Activated CD4-positive, alpha-beta T cell treated with anti-CD3 and anti-CD28 coated beads for 24 hours (primary cell): ENCODE measurements at places on chromosomes 6 and 20.
A peak's percentile ranks its signal among the peaks of the same experiment; 100 is the strongest.

DNA sequence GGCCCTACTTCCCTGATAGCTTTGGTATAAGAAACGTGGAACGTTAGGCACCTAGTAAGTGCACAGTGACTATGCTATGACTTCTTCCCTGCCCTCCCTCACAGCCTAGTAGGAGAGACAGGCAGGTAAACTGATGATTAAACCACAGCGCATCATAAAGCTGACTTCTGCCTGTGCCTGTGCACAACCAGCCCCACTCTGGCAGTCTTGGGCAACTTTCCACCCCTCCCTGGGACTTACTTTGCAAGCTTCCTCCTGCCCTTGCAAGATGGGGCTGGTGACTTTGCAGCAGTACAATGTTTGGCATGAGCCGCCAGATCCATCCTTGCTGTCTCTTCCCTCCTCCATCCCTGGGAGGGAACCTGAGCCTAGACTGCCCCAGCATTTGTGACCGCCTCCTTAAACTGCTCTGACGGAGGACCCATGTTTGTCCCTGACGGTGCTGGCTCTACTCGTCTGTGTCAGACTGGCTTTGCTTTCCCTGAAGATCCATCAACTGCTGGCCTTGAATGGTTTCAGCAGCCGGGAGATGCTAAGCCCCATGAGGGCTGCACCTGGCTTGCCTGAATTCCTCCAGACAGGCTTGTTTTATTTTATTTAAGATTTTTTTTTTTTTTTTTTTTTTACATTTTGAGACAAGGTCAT is 36.1 kb downstream of the EFCAB8 start:
- DNase-seq: no peak

DNA sequence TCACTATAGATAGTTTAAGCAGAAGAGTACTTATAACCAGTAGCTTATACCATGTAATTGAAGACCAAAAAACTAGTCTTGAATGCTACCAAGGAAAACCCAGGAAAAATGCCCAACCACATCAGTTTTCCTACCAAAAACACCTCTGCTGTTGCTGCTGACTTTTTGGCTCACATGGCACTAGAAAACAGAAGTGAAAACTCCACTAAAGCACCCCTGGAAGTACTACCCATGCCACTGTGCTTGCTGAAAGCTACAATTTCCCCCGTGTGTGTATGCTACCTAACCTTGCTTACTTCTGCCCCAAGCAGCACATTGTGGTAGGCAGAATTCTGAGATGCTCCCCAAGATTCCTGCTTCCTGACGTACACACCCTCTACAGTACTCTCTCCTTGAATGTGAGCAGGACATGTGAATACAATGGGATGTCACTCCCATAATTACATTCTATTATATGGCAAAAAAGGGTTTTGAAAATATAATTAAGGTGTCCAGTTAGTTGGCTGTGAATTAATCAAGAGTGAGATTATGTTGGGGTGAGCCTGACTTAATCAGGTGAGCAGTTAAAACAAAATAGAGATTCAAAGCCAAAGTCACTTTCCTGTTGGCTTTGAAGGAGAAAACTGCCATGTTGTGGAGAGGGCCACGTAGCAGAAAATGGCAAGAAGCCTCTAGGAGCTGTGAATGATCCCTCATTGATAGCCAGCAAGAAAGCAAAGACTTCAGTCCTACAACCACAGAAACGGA is 209.8 kb upstream of the MARCKS start:
- DNase-seq: no peak

DNA sequence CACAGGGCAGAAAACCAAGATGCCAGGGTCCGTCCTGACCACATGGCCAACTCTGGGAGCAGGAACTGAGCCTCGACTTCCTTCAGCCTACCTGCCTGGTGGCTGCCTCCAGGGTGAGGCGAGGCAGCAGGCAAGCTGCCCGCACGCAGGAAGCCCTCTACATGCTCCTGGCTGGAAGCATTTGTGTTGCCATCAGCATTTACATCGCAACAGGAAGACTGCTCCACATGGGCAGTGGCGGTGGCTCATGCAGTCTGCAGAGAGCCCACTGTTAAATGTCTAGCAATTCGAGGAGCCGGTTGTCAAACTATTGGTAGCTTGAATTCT is 233.8 kb downstream of the SYNDIG1 start:
- no peak for DNase-seq

GRCh38 chr20:1225783-1226654 is at the start of gene RAD21L1:
TSS of gene RAD21L1 (plus strand) at chr20:1226044. CDS start at chr20:1228454, 2,410 bp downstream.
- peak; percentile 71 for DNase-seq

GRCh38 chr6:140253096-140253495 is 878.6 kb upstream of the CITED2 start:
- DNase-seq: no peak

GRCh38 chr6:141316236-141316635 is 816.5 kb upstream of the GJE1 start:
- DNase-seq: no peak

DNA sequence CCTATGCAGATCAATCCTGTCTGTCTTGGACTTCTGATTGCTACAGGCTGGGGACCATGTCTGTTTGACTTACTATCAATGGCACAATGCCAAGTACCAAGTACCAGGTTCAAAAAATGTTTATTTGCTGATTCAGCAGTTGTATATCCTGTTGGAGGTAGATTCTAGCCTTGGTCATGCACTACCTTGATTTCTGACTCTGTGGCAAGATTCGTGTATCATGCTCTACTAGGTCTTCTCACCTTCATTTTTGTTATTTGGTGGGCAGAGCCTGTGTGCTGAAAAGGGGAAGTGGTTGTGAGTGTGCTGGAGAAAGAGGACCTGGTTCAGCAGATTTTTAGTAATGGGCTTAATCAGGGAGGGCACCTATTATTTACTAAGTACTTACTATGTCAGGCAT is 192.4 kb upstream of the MYLIP start:
- DNase-seq: no peak

- peak; percentile 12 for DNase-seq
Measured at GRCh38 chr20:37990571-37991151, 42.6 kb downstream of the TTI1 start.

GRCh38 chr6:37547564-37548061 is 47.9 kb upstream of the CCDC167 start:
- no peak for DNase-seq

- no peak for DNase-seq
Measured at GRCh38 chr20:37288091-37288490, 1.4 kb upstream of the MANBAL start.

DNA sequence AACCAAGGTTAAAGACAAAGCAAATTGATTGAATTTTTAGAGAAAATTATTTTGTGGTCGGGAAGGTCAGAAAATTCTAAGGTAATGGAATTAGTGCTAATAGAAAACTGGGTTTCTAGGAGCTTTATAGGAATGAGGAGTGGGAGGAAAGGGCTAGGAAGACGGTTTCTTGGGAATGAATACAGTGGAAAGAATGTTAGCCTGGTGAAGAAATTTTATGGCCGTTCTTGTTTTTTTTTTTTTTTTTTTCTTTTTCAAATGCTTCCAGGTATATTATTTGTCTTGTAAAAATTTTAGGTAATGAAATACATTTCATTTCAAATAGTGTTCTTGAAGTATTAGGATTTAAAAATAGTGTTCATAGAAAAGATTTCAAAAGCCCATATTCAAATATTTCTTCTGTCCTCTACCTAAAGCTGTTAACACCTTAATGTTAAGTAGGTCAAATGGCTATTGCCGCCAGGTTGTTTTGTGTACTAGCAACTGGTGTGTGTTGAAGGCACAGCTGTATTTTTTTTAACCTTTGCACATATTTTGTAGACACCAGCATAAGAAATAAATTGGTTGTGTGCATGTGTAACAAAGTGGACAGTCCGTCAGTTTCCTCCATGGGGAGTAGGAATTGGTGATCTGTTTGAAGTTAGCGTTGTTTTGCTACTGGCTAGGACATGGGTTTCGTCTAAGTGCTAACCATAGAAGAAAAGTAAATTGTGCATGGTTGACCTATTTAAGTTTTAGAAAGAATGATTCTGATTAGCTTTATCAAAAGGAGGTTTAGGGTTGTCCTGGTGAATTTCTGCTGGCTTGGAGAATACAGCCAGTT is 32.3 kb downstream of the AFDN start:
- no peak for DNase-seq

DNA sequence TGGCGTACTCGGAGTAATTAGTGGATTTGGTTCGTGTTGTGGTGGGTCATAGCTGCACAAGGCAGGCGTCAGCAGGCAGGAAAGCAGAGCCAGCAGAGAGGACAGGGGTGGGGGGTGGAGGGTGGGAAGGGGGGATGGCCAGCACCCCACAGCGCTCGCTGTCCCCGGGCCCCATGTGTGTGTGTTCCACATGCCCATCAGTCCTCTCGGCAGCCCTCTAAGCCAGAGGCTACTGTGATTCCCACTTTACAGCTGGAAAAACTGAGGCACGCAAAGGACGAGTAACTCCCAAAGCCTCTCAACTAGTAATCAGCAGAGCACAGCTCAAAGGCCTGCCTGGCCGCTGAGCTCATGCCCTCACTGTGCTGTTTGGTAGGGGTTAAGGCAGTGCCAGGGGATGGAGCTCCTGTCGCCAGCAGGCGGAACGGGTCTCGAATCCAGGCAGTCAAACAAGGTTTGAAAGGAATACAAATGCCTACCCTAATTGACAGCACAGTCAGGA is 175.2 kb downstream of the ZDHHC14 start:
- DNase-seq: no peak

DNA sequence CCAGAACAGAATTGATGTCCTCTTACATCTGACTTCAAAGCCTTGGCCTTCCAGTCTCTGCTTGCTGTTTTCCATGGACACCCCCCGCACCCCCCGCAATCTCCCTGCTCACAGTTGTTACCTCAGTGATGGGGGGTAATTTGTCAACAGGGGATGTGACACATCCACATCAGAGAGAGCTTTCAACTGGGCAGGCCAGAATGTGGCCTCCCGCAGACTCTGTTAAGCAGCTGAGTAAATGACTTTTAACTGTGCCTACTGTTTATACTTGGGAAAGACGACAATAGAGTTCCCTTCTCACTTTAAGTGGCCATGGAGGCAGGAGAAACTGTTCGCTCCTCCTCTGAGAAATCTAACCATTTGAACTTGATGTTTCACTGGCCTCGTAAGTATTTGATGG is 51.0 kb downstream of the TXNDC5 start:
- DNase-seq: no peak
